ENCODE measurements at places on chromosomes 6 and 20.

DNA sequence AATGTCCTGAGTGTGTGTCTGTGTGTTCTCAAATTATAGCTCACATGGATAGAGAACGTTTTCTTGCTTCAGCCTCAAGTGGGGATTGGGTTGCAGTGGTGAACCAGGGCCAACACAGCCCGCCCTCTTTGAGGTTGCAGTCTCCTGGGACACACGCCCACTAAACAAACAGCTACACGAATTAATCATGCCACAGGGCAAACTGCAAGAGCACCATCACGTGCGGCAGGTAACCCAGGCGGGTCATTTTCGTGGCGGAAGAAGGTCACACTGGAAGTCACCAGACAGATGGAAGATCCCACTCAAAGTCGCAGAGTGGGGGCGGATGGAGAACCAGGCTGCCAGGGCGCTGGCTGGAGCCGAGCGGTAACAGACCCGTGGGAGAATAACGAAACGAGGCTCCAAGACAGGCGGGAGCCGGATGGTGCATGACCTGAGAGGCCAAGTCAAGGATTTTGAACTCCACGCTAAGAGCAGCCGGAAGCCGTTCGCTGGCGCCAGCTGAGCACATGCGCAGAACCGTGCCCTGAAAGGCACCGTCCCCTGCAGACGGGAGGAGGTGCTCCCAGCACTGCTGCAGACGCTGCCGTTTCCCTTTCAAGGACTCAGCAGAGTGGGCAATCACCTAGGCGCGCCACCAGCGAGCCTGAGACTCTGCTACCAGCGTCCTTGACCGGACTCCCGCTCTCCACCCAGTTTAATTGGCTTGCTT, 10.7 kb downstream of the DLL1 start:
- H3K4me1 ChIP-seq, result peaks cover 6% of the 10 kb centered on the region
- H3K36me3 ChIP-seq, result no peaks in the 10 kb centered on the region
- no peak for DNase-seq
- peak overlapping the region; percentile 59 for H3K4me3 ChIP-seq

GRCh38 chr6:66825539-66825938, 1118.5 kb upstream of the EYS start:
- peaks cover 7% of the 10 kb centered on the region for H3K27me3 ChIP-seq
- no peak overlapping the region for H3K27ac ChIP-seq
- no peaks in the 10 kb centered on the region for H3K4me1 ChIP-seq
- H3K4me3 ChIP-seq, result no peak overlapping the region

DNA sequence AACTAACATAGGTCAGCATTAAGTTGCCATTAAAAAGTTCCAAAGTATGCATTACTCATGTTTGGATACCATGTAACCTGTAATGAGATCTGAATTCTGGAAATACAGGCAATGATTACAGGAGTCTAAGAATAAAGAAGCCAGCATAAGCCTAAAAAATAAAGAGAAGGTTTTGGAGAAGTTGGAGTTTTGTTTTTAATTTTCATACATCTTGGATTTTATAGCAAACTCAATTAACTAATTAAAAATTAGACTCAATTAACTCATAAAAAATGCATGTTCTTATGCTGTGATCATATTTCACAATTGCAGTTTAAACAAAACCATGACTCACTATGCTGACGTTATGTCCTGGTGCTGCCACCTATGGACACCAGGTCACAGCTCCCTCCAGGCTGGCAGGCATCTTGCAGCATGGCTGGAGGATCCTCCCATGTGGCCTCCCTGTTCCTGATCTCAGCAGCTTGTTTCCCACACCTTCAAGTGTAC, 648.8 kb upstream of the AGPAT4 start:
- no peaks in the 10 kb centered on the region for H3K27me3 ChIP-seq
- H3K27ac ChIP-seq, result peak overlapping the region; percentile 88
- H3K4me3 ChIP-seq, result no peak overlapping the region
- peaks cover 31% of the 10 kb centered on the region for H3K4me1 ChIP-seq
- no peaks in the 10 kb centered on the region for H3K36me3 ChIP-seq
- DNase-seq, result no peak

GRCh38 chr20:43572891-43573290, 14.1 kb downstream of the SGK2 start:
- H3K36me3 ChIP-seq, result no peaks in the 10 kb centered on the region
- no peaks in the 10 kb centered on the region for H3K27me3 ChIP-seq
- no peak overlapping the region for H3K27ac ChIP-seq
- peak; percentile 56 for DNase-seq
- no peak overlapping the region for H3K4me3 ChIP-seq
- H3K4me1 ChIP-seq, result no peaks in the 10 kb centered on the region

- peaks cover 3% of the 10 kb centered on the region for H3K36me3 ChIP-seq
- H3K4me1 ChIP-seq, result peaks cover 50% of the 10 kb centered on the region
- H3K27ac ChIP-seq, result peak overlapping the region; percentile 84
- no peak for DNase-seq
These were observed 430.9 kb downstream of the BCKDHB start for GRCh38 chr6:80537118-80537972.

DNA sequence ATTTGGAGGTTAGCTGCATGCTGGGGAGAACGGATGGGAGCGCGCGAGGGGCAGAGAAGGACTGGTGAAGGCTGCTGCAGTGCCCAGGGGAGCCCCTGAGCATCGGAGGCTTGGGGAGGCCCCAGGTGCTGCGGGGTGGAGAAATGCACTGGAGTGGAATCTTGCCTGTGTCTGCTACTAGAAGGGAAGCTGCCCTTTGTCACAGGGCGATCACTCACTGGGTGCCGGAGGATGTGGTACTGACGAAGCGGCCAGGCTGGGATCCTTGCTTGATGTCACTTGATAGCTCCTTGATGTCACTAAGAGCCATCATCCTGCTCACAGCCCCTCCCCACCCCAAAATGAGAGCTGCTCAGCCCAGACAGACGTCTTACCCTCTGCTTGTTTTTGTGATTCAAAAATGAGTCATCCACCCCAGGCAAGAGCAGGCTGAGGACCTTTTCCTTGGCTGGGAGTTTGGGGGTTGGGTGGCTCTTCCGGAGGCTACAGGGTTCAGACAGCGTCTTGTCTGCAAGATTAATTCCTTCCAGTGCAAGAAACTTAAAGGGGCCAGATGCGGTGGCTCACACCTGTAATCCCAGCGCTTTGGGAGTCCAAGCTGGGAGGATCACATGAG, 62.6 kb upstream of the PMEPA1 start:
- peak; percentile 92 for DNase-seq
- peak overlapping the region; percentile 83 for H3K27ac ChIP-seq
- H3K27me3 ChIP-seq, result no peaks in the 10 kb centered on the region
- H3K36me3 ChIP-seq, result no peaks in the 10 kb centered on the region
- H3K4me3 ChIP-seq, result peak overlapping the region; percentile 39

DNA sequence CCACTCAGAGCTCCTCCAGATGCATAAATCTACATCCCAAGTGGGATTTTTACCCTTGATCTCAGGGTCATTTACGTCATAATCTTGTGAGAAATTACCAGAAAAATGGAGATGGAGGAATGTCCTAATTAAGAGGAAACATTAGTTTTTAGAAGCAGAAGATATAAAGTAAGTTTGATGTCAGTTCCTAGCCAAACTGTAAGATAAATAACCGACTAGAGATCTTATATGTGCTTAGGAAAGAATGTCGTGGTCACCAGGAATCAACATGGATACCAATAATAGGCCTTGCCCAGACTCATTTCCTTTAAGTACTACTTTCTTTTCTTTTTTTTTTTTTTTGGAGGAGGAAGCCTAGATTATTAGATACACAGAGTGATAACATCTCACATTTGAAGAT, 186.9 kb downstream of the UTRN start:
- no peaks in the 10 kb centered on the region for H3K27me3 ChIP-seq
- H3K27ac ChIP-seq, result no peak overlapping the region
- H3K4me3 ChIP-seq, result no peak overlapping the region
- peaks cover 15% of the 10 kb centered on the region for H3K4me1 ChIP-seq

- H3K27me3 ChIP-seq, result no peaks in the 10 kb centered on the region
- no peak for DNase-seq
- H3K36me3 ChIP-seq, result no peaks in the 10 kb centered on the region
- H3K4me1 ChIP-seq, result peaks cover 48% of the 10 kb centered on the region
These were observed 1286.0 kb upstream of the GJE1 start for GRCh38 chr6:140846503-140847261.

- H3K27ac ChIP-seq, result no peak overlapping the region
- DNase-seq, result no peak
- H3K27me3 ChIP-seq, result peaks cover 10% of the 10 kb centered on the region
- H3K36me3 ChIP-seq, result peaks cover 6% of the 10 kb centered on the region
- H3K4me1 ChIP-seq, result peaks cover 15% of the 10 kb centered on the region
These were observed 19.6 kb upstream of the ABT1 start for GRCh38 chr6:26576929-26577719.

GRCh38 chr6:19664050-19664449, 173.1 kb upstream of the ID4 start:
- no peaks in the 10 kb centered on the region for H3K36me3 ChIP-seq
- H3K4me3 ChIP-seq, result no peak overlapping the region
- H3K4me1 ChIP-seq, result peaks cover 22% of the 10 kb centered on the region
- H3K27me3 ChIP-seq, result no peaks in the 10 kb centered on the region

- H3K27ac ChIP-seq, result peak overlapping the region; percentile 84
- no peaks in the 10 kb centered on the region for H3K36me3 ChIP-seq
- H3K4me1 ChIP-seq, result peaks cover 51% of the 10 kb centered on the region
- H3K4me3 ChIP-seq, result no peak overlapping the region
- no peaks in the 10 kb centered on the region for H3K27me3 ChIP-seq
These were observed 268.8 kb downstream of the ARID1B start for GRCh38 chr6:157045831-157046454.

- H3K27me3 ChIP-seq, result no peaks in the 10 kb centered on the region
- DNase-seq, result no peak
- H3K36me3 ChIP-seq, result peaks cover 29% of the 10 kb centered on the region
- no peak overlapping the region for H3K4me3 ChIP-seq
- no peaks in the 10 kb centered on the region for H3K4me1 ChIP-seq
These were observed 13.7 kb downstream of the C20orf96 start for GRCh38 chr20:276620-277495.

DNA sequence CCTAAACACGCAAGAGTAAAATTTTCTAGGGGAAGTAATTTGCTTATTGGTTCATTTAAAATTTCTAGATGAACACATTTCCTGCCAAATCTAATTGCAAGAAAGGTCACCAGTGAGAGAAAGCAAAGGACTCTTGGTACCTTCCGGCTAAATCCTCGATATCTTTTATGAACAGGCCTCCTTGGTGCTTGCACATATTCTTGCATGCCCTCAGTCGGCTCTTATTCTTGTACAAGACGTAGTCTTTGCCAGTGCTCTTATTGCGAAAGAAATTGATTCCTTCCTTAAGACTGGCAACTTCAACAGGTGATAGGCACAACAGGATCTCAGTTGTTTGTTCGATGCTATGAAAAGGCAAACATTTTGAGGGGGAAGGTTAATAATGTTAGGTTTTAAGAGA, 141.7 kb upstream of the CARMIL1 start:
- H3K27ac ChIP-seq, result peak overlapping the region; percentile 93
- H3K4me1 ChIP-seq, result peaks cover 54% of the 10 kb centered on the region
- no peaks in the 10 kb centered on the region for H3K27me3 ChIP-seq
- H3K36me3 ChIP-seq, result peaks cover 5% of the 10 kb centered on the region
- H3K4me3 ChIP-seq, result peak overlapping the region; percentile 69

GRCh38 chr6:155026022-155026705, 31.0 kb downstream of the TIAM2 start:
- H3K27me3 ChIP-seq, result no peaks in the 10 kb centered on the region
- DNase-seq, result no peak

GRCh38 chr6:92047860-92048259, 1371.5 kb downstream of the EPHA7 start:
- peaks cover 3% of the 10 kb centered on the region for H3K4me1 ChIP-seq
- no peak overlapping the region for H3K4me3 ChIP-seq
- no peaks in the 10 kb centered on the region for H3K27me3 ChIP-seq
- H3K36me3 ChIP-seq, result no peaks in the 10 kb centered on the region
- no peak for DNase-seq

DNA sequence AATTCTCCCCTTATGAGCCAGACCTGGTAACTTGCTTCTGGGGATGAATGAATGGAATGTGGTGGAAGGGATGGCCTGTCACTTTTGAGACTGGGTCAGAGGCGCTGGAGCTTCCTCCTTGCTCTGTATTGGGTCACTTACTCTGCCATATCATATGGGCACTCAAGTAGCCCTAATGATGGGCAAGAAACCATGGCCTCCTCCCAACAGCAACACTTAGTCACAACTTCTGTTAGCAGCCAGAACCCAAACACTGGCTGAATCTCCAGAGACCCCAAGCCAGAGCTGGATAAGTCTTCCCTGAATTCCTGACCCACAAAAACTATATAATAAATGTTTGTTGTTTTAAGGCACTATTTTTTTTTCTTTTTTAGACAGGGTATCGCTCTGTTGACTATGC, 5.5 kb downstream of the E2F1 start:
- no peaks in the 10 kb centered on the region for H3K36me3 ChIP-seq
- H3K4me3 ChIP-seq, result no peak overlapping the region
- H3K27me3 ChIP-seq, result no peaks in the 10 kb centered on the region
- peak overlapping the region; percentile 83 for H3K27ac ChIP-seq
- peaks cover 40% of the 10 kb centered on the region for H3K4me1 ChIP-seq

- no peaks in the 10 kb centered on the region for H3K4me1 ChIP-seq
- no peaks in the 10 kb centered on the region for H3K36me3 ChIP-seq
- no peak overlapping the region for H3K27ac ChIP-seq
- peaks cover 12% of the 10 kb centered on the region for H3K27me3 ChIP-seq
These were observed 25.4 kb upstream of the AFDN start for GRCh38 chr6:167801263-167801662.

DNA sequence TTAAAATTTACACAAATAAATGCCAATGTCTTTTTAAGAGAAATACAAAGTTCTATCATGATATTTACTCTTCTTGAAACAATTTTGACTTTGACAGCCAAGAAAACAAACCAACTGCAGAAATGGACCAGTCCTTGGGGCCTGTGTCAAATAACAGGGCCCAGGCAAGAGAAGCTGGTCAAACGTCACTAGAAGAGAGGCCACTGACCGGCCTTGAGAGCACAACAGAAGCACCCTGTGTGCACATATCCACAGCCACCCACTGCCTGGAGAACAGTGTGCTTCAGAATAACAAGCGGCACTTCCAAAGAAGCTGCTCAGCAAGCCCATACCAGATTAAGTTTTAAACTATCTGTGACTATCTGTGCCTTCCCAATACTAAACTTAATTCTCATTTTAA, 14.8 kb downstream of the APMAP start:
- DNase-seq, result no peak
- no peak overlapping the region for H3K4me3 ChIP-seq
- H3K27me3 ChIP-seq, result no peaks in the 10 kb centered on the region
- H3K27ac ChIP-seq, result no peak overlapping the region
- peaks cover 4% of the 10 kb centered on the region for H3K4me1 ChIP-seq

DNA sequence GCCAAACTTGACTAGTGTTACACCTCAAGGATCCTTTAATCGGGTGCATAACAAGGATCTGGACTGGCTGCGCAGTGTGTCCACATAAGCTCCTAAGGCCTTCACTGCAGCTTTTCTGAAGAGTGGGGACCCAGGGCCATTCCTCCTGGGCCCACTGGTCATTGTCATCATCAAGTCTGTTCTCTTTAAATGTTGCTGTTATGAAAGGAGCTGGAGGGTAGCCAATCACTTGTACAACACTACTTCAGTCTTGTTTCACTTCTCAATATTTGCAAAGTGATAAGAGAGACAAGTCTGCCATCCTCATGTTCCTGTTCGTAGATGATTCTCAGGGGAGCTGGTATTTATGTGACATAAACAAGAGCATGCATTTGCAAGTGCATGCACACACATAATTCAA, 149.8 kb downstream of the SYNDIG1 start:
- H3K4me1 ChIP-seq, result peaks cover 13% of the 10 kb centered on the region
- no peak overlapping the region for H3K4me3 ChIP-seq
- H3K27me3 ChIP-seq, result peaks cover 3% of the 10 kb centered on the region
- H3K36me3 ChIP-seq, result peaks cover 2% of the 10 kb centered on the region
- no peak for DNase-seq
